ENCODE measurements at places on chromosomes 4 and X. TPM values are rescaled to one million over a fixed set of nuclear protein-coding genes. Genes with fewer than 3 reads are reported as not detected.

AKAP4 gene
- not detected for total RNA-seq

SLC25A31 gene
- total RNA-seq, result not detected

KLHL34 gene
- not detected for total RNA-seq

BOD1L1 gene
- 35.8 TPM for total RNA-seq

PLP1 gene
- total RNA-seq, result 1.2 TPM

INTS6L gene
- total RNA-seq, result 5.8 TPM

ZNF827 gene
- 27.6 TPM for total RNA-seq

DNA sequence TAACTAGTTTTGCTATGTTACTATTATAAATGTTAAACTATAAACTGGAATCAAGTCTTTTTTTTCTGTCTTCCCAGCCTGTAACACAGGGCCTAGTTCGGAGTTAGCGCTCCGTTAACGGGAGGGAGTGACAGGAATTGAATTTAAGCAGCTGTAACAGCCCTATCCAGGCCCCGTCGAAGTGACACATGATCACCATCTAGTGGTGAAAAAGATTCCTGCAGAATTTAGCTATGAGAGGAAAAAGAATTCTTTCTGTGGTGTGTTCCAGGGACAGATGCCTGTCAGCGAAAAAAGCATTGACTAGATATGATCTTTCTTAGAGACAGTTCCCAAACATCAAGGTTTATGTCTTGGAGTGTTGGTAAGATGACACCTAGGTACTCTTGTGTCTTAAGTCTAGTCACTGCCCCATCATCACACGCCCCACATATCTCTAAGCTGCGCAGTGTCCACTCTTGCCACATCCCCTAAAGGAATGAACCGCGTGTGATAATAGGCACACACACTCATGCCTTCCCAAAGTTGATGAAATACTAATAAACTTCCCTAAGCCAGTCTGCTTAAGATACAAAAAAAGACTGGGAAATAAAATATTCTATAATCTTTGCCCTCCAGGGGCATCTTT, 2.1 kb downstream of the GAB3 start:
- DNase-seq, result no peak

DNA sequence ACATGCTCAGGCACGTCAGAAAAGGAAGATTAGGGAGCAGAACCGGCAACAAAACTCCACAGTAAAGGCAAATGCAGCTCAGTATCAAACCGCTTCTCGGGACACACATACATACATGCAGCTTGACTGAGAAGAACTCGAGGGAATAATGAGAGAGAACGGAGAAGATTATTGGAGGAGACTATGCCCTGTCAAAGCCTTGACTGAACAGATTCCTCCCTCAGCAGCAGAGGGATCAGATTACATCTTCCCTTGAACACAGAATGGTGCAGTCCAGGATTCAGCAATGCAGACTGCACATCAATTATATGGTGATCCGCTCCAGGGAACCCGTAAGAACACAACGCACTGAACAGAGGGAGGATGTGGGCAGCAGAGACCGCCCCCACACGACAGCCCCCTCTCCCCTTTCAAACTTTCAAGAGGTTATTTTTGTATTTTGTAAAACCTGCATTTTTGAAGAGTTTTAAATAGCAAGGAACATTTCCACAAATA, 183.2 kb downstream of the FBXW7 start:
- DNase-seq, result no peak

DNA sequence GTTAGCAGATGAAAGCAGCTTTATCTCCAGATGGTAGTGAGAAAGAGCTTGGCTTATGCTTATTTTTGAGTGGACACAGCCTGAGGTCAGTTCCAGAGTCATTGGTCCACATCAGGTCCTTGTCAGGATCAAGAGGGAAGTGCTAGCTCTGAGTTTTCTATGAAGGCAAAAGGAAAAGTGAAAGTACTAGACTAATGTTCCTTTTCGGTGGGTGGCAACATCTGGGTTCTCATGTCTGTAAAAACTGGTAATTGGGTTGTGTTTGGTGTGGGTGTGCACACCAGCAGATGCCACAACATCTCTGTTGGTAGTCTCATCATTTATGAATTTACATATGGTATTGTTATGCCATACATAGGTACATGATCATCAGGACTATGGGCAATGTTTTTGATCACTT, 210.5 kb downstream of the PWWP3B start:
- DNase-seq, result no peak

DNA sequence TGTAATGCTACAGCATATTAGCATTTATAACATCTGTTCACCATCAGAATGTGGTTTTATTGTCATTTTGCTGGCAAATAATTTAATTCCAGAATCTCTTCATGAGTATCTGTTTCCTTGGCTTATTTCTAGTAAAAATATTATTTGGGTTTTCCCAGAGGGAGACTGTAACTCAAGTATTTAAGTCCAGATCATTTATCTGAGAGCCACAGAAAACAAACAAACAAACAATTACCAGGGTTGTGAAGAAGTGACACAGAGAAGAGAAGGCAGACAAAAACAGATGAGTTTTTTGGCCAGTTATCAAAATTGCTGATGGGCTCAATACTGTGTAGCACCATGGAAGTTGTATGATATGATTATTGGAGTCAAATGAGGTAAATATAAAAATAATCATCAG, 515.1 kb downstream of the TECRL start:
- DNase-seq, result no peak

DNA sequence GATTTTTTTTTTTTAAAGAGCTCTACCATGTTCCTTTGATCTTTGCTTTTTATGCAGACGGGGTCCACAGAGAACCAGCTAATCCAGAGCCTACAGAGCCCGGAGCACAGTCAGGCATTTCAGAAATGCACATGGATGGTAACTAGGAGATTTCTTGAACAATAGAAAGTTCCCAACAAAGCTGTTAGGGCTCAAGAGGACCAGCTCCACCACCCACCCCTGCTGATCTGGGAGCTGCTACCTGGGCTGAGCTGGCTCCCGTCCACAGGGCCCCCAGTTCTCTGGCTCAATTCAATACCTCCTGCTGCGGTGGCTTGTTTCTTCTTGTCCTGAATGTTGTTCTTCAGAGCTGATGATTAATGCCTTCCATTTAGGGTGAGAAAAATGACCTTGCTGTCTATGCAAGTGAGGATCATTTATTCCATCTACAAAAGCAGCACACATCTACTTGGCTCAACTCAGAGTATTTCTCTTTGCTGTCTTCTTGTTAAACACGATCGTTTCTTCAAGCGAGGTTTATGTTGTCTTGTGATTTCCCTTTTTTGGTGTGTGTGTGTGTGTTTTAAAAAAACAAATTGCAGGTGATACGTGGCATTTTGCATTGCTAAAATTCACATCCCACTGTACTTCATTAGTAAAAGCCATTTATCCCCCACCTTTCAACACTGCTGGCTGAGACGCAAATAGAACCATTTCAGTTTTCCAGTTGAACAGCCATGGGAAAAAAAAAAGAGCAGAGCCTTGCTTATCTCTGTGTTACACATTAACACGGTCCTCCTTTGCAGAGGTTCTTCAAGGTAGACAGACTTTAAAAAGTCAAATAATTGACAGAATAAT, 31.3 kb downstream of the IGFBP7 start:
- no peak for DNase-seq

DNA sequence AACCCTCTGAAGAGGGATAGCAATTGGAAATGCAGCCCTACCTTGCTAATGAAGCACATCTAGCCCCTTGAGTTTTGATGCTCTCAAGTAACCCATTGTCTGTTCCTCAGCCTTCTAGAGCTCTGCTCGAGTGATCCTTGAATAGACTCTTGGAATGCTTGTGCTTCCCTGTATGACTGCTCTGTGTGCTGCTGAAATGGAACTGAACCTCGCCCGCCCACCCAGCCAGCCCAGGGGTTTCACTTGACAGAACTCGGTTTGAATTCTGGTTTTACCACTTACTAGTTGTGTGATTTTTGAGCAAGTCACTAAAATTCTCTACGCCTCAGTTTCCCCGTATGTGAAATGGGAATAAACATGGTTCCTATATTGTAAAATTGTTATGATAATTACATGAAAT, 77.1 kb downstream of the MID2 start:
- DNase-seq, result no peak

DNA sequence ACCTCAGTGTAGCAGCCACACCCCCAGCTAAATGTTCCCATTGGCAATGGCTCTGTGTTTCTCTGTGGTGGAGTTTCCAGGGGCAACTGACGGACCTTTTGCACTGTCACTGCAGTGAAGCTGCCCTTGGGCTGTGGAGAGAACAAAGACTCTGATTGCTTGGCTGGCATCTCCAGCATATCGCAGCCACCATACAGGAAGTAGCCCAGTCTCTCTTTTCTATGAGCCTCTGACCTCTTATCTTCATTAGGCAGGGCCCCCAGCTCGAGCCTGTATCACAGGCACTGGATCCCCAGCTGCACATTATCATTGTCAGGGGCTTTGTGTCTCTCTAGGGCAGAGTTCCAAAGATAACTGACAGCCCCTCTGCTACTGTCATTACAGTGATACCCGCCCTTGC, 483.5 kb downstream of the ARAP2 start:
- no peak for DNase-seq

GRCh38 chr4:28835501-28835900, 1884.7 kb upstream of the PCDH7 start:
- DNase-seq, result no peak

DNA sequence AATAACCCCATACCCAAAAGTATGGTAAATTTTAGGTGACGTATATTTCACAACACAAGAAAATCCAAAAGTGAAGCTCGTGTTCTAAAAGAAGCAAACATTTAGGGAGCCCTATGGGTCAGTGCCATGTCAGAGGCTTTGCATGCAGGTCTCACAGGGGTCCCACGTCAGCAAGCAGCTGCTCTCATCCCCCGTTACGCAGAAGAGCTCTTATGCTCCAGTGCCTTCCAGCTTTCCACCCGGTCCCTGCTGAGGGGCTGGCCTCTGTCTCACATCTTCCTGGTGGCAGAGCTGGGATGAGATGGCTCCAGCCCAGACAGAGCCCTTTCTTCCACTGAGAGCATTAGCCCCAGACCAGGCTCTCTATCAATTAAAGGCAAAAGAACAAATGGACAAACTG, 82.0 kb downstream of the IRF2 start:
- DNase-seq, result no peak

All from chondrocyte (in vitro differentiated cells).